ENCODE measurements at places on chromosomes 2 and 18.

DNA sequence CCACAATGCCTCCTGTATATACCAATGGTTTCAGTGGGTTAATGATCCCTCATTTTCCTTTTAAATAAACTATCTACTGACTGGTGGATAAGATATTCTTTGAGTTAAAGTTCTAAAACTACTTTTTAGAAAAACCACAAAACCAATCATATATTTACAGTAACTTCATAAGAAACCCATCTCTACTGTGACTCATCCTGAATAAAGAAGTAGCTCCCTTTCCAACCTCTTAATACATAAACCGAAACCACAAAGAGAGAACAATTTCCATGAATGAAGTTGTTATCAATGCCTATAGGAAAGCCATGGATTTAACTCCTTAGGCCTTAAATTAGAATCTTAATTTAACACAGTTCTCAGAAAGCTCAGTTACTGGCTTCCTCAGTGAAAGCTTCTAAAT lies 227.0 kb upstream of the SMAD7 start:
- no peak for DNase-seq

GRCh38 chr18:10239991-10240634 lies 214.3 kb upstream of the APCDD1 start:
- no peak for DNase-seq

DNA sequence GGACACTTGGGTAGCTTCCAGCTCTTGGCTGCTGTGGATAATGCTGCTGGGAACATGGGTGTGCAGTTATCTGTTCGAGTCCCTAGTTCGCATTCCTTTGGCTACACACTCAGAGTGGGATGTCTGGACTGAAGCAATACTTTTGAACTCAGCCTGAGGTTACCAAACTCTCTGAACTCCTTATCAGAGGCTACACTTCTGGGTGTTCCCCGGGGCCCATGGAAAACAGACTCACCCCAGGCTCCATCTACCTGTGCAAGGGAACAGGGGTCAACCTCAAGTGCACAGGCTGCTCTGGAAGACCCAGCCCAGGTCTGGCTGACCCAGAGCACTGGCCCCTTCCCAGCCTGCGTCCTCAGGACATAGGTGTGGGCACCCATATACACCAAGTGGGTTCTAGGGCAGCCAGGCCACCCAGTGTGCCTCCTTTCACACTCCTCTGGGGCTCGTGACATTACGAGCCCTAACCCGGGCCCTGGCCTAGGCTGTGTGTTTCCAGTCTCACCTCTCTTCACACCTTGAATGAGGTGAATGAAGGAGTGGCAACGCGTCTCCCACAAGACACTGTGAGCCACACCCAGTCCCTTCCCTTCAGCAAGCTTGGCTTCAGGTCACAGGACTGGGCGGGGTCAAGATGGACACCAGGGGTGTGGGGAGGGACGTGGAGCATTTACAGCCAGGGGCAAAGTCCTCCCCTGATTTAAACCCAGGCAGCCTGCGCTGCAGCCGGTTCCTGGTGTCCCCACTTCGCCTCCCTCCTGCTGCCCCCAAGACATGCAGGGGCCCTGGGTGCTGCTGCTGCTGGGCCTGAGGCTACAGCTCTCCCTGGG lies at the start of gene ALPI:
Gene ALPI, plus strand, starts transcription at position 728 of the 830 bp plus-strand sequence. Its CDS starts 47 bp downstream, at position 775.
- DNase-seq = no peak

GRCh38 chr2:11379558-11379957 lies 35.1 kb upstream of the ROCK2 start:
- DNase-seq = no peak

DNA sequence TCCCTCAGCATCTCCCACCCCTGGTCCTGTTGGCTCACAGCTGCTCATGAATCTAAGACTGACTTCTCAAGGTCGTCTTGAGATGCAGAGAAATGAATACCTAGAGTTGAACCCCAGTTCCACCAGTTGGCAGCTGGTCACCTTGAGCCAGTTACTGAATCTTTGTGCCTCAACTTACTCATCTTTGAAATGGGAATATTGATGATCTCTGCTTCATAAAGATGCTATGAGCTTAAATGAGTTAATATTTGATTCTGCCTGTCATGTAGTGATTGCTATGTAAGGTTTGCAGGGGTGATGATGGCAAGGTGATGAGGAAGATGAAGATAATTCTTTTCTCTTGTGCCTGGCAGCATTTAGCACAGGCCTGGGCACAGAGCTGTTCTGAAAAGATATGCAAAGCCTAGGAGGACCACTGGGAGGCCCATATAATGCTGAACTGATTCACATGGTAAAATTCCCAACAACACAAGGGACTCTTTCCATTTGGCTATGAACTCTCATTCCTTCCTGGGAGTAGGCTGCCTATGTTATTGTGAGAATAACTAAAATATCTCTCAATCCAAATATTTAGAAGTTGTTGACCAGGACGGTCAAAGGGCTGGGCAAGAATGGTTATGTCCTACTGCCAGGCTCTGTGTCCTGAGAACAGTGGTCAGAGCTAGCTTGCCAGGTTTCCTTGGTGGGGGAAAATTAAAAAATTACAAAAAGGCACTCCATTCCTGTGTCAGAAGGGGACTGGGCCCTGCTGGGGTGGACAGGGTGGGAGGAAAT lies 70.9 kb downstream of the APOB start:
- no peak for DNase-seq

GRCh38 chr2:165700531-165700930 lies 93.5 kb downstream of the GALNT3 start:
- DNase-seq = no peak

DNA sequence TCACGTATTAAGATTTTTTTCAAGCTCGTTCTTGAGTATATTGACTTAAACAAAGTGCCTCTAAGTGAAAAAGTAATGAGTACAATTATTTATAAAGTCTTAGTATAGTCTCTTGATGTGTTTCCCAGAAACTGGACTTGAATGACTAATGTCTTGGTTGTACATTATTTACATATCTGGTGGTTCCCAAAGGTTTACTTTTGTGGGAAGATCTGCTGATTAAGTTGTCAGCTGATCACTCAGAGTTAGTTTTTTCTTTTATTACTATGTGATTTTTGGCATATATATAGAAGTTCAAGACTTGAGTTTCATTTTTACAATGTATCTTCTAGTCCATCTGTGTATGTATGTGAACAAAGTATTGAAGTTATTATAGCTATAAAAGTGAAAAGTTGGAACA lies 29.5 kb downstream of the RNF144A start:
- DNase-seq = no peak

- no peak for DNase-seq
Measured at GRCh38 chr2:39490586-39490985, 53.5 kb upstream of the MAP4K3 start.

DNA sequence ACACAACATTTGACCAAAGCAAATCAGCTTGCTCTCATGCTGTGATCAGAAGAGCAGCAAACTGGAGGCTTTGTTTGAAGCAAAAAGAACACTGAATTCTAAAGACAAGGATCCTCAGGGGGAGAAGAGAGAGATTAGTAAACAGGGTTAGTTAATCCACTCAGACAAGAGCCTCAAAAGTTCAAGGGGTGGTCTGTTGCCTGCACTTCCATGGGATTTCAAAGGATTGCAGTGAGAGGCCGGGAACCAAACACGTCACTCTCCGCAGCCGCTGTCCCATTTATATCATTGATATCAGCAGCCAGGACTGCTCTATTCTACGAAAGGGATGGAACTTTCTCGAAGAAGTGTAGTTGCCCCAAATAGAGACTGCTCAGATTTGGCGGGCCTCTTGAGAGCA lies 97.8 kb upstream of the SP3 start:
- DNase-seq = no peak

GRCh38 chr2:9221223-9221622 lies 14.6 kb downstream of the ASAP2 start:
- no peak for DNase-seq

- no peak for DNase-seq
Measured at GRCh38 chr2:145635706-145636427, 1115.9 kb upstream of the ZEB2 start.

- DNase-seq = no peak
Measured at GRCh38 chr2:149828520-149829210, 241.1 kb upstream of the MMADHC start.

GRCh38 chr2:158099716-158100115 lies 2.0 kb upstream of the UPP2 start:
- DNase-seq = no peak

DNA sequence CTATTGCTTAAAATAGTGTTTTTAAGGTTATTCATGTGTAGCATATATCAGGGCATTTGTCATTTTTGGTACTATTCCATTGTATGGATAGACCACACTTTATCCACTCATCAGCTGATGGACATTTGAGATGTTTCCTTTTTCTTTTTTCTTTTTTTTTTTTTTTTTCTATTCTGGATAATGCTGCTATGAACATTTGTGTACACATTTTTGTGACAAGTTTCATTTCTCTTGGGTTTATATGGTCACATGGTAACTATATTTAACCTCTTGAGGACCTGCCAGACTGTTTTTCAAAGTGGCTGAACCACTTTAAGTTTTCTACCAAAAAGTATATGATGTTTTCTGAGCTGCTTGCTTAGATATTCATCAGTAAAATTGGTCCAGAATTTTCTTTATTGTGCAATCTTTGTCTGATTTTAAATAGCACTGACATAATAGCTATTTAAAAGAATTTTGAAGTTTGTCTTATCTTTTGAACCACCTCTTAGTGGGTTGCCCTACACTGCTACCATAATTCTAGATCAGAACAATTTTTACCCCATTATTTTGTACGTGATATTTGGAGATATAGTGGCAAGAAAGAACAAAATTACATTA lies 219.4 kb upstream of the SIX3 start:
- no peak for DNase-seq

DNA sequence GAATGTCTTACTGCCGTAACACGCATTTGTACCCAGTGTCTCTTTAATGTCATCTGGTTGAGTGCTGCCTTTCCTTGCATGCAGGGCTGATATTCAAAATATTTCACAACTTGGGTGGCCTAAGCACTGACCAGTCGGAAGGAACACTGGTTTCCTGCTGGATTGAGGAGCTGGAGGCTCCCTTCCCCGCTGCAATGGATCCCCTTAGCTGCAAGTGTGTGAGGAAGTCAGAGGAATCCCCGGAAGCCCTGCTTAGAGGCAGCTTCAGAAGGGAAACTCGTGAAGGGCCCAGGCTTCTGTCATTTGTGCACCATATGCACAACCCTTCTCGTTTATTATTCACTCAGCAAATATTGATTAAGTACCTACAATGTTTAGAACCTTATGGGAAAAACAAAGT lies 33.2 kb upstream of the SP3 start:
- no peak for DNase-seq

GRCh38 chr2:23399674-23400261 lies 14.8 kb downstream of the KLHL29 start:
- no peak for DNase-seq

- DNase-seq = no peak
Measured at GRCh38 chr2:44275927-44276303, 635 bp downstream of the SLC3A1 start.

- no peak for DNase-seq
Measured at GRCh38 chr2:226730481-226730880, 69.1 kb downstream of the IRS1 start.

GRCh38 chr2:38947241-38948239 lies 57.9 kb downstream of the ARHGEF33 start:
- peak; percentile 37 for DNase-seq

All from putamen (tissue), 1 donor.